ENCODE measurements at places on chromosomes 3 and 15.

DNA sequence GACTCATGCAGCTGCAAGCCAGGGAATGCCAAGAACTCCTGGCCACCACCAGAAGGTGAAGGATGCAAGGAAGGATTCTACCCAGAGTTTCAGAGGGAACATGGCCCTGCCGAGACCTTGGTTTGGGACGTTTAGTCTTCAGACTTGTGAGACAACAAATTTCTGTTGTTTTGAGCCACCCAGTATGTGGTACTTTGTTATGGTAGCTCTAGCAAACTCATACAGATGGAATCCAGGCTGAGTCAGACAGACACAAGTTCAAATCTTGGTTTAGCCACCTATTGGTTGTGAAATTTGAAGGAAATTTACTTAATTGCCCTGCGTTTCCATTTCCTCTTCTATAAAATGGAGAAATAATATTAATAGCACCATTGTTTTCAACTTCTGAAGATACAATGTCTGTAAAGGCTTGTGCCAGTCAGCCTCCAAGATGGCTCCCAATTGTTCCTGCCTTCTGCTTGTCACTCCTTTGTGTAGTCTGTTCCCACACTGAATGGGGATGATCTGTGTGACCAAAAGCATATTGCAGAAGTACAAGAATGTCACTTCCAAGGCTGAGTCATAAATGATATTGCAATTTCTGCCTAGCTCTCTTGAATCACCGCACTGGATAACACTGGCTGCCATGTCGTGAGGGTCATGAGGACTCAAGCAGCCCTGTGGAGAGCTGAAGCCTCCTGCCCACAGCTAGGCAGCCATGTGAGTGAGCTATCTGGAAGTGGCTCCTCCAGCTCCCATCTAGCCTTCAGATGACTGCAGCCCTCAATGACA, 223.5 kb upstream of the PROK2 start:
- no peak for DNase-seq

GRCh38 chr3:3927198-3927597, 128.0 kb downstream of the LRRN1 start:
- no peak for DNase-seq

DNA sequence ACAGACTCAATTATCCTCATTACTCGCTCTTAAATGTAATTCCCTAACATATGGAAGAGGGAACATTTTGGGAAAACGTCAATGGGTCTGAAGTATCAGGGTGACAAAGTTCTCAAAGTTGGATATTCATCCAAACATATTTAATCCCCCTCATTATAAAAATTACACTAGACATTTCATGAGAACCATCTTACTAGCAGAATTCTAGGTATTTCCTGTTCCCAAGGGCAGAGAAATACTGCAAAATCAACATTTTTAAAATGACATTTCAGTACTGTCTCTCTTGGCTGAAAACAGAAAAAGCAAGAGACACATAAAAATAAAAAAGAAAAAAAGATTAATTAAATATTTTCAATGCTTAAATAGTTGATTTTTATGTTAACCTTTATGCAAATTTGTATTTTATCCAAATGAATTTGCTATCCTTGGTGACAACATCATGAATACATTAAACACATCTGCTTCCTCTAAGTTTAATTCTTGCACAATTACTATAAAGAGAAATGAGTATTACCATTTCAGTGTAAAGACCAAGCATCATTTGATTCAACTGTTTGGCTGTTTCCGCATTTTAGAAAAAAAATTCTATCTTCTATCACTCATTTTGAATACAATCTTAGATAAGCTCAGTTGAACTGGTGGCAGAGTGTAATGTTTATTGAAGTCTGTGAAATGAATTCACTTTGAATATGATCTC, 114.8 kb upstream of the COL8A1 start:
- no peak for DNase-seq

- DNase-seq = no peak
These were observed 97.5 kb downstream of the RFTN1 start for GRCh38 chr3:16415911-16416476.

- no peak for DNase-seq
These were observed 72.1 kb upstream of the MAGI1 start for GRCh38 chr3:66110840-66111239.

GRCh38 chr15:100170291-100171210, 171.2 kb downstream of the ADAMTS17 start:
- DNase-seq = no peak

DNA sequence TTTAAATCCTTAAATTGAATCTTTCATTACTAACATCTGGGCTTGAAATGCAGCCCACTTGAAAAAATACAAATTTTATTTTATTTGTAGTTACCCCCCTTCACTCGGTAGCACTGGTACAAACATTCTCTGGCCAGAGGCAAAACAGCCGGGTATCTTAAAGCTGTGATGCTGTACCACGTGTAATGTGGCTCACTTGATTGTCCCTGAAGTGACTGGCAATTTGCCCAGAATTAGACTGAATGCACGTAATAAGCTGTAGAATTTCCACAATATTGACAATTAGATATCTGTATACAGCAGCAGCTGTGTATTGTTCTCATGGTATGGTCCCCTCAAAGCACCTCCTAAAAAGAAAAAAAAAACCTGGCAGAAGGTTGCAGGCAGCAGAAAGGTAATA, 192.8 kb upstream of the TBC1D5 start:
- DNase-seq = peak; percentile 89

- DNase-seq = no peak
These were observed 104.1 kb downstream of the TPRA1 start for GRCh38 chr3:127486321-127486944.

GRCh38 chr3:58025837-58026569, 17.8 kb downstream of the FLNB start:
- no peak for DNase-seq

- DNase-seq = peak; percentile 39
These were observed 26.3 kb upstream of the NR2C2 start for GRCh38 chr3:14921034-14921616.

DNA sequence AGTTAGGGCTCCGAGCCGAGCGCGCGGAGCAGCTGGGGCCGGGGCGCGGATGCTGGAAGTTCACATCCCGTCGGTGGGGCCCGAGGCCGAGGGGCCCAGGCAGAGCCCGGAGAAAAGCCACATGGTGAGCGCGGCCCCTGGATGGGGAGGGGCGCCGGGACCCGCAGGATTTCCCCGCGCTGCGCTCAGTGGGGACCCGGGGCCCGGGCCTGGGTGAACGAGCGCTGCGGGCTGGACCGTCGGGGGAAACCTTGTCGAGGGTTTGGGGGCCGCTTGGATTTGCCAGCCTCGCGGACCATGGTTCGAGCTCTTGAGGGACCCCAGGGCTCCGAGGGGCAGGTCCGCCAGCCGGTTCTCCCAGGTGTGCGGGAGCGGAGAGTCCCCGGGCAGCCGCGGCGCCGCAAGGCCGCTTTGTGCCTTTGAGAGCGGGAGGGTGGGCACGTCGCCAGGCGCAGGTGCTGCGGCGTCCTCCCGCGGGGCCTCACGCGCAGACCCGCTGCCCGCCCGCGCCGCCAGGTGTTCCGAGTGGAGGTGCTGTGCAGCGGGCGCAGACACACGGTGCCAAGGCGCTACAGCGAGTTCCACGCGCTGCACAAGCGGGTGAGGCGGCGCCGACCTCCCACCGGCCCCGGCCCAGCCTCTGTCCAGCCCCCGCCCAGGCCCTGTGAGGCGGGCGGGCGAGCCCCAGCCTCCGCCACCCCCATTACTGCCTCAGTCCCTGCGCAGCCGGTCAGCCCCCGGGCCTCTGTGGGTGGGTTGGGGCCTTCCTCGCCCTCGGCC, at the start of gene SNX22:
TSS of gene SNX22 (plus strand) at position 5 of the 780 bp plus-strand sequence. CDS start at position 50, 45 bp downstream.
- DNase-seq = no peak

GRCh38 chr15:88246081-88246480, 10.5 kb downstream of the NTRK3 start:
- no peak for DNase-seq

DNA sequence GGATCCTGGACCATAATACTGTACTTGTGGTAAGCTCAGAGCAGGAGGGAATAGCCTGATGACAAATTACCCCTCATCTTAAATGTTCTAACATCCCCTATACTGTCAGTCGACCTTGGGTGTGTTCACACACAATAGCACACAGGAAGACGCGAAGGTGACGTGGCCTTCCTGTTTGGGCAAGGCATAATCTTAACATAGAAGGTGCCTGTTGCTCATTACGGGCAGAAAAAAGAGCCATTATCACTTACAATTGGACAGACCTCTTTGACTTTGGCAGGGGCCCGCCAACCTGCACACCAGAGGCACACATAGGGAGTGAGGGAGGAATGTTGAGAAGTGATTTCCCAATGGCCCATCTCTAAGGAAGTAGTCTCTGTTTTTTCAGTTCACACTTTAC, 144.2 kb downstream of the ANO10 start:
- no peak for DNase-seq

GRCh38 chr15:46265664-46266347, 631.0 kb downstream of the SQOR start:
- DNase-seq = no peak

GRCh38 chr3:14853271-14853951, 34.6 kb downstream of the FGD5 start:
- DNase-seq = no peak

DNA sequence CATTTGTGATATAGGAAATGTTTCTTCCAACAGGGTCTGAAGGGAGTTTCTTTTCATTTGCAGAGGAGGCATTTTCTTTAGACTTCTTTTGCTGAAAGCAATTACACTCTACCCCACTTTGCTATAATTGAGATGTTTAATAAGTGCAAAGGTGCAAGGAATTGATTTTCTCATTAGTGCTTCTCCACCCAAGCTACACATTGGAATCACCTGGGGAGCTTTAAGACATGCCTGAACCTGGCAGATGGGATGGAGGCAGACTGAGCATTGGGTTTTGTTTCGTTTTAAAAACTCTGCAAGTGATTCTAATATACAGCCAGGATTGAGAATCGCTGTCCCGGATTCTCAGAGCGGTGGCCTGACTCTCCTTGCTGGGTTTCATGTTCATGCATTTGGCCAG, 52.1 kb downstream of the MYZAP start:
- no peak for DNase-seq

GRCh38 chr3:13130464-13131193, 57.4 kb upstream of the IQSEC1 start:
- DNase-seq = no peak

GRCh38 chr15:49918121-49918520, 200.9 kb downstream of the ATP8B4 start:
- DNase-seq = no peak

- peak; percentile 63 for DNase-seq
These were observed 33.3 kb upstream of the VPS33B start for GRCh38 chr15:91055548-91056331.

- no peak for DNase-seq
These were observed 50.8 kb upstream of the XRN1 start for GRCh38 chr3:142498397-142499180.

DNA sequence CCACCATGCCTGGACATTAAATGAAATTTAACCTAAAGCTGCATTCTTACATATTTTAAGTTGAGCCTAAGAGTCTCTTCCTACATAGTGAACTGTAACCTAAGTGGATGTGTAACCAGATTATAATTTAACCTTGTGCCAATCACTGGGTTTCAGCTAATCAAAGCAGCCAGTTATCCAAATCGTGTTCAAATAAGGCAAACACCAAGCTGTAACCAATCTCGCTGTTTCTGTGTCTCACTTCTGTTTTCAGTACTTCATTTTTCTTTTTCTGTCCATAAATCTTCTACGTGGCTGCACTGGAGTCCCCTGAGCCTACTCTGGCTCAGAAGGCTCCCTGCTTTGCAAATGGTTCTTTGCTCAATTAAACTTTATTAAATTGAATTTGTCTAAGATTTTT, 186.1 kb upstream of the CNTN6 start:
- no peak for DNase-seq

GRCh38 chr3:55716611-55717225, 229.6 kb upstream of the WNT5A start:
- DNase-seq = no peak

All from NCI-H1930 (cell line).